ENCODE measurements at places on chromosomes 6 and 20.

- DNase-seq: peak; percentile 63
These were observed 3.9 kb upstream of the KCNS1 start for GRCh38 chr20:45104786-45105185.

DNA sequence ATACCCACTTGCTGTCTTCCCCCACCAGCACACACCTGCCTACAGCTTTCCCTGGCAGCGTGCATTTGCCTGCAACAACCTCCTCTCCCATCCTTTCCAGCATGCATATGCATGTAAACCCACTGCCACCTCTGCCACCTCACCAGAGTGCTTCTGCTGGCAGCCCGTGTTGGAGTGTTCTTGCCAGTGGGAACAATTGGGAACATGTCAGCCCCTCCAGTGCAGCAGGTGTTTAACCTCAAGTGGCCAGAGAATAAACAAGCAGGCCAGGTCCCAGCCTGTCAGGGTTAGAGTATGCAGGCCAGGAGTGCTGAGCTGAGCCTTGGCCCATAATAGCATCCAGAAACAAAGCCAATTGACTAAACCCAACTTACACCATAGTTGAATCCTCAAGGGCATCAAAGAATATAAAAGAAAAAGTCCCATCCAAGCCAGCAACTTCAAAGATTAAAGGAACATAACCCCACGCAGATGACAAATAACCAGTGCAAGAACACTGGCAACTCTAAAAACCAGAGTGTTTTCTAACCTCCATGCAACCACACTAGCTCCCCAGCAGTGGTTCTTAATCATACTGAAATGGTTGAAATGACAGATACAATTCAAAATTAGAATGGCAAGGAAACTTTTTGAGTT lies 1212.1 kb upstream of the CITED2 start:
- DNase-seq: no peak

GRCh38 chr6:142716097-142716496 lies 228.9 kb downstream of the HIVEP2 start:
- DNase-seq: no peak

DNA sequence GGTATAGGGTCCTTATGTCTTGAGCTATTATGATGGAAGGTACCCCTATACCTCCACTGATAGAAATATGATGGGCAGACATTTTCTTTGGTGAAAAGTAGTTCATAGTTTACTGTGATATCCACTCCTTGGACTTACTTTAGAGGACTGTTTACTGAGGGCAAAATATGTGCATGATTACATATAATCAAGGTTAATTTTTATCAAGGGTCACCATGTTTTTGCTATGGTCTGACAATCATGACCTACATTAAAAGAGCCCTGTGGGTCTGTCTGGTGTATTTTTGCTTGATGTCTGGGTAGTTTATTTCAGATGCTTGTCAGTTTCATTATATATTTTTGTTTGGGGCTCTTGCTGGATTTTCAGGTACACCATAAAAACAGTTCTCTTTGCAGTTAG lies 40.1 kb downstream of the CDKAL1 start:
- DNase-seq: no peak

GRCh38 chr6:5138995-5139827 lies 54.1 kb downstream of the PPP1R3G start:
- DNase-seq: no peak

DNA sequence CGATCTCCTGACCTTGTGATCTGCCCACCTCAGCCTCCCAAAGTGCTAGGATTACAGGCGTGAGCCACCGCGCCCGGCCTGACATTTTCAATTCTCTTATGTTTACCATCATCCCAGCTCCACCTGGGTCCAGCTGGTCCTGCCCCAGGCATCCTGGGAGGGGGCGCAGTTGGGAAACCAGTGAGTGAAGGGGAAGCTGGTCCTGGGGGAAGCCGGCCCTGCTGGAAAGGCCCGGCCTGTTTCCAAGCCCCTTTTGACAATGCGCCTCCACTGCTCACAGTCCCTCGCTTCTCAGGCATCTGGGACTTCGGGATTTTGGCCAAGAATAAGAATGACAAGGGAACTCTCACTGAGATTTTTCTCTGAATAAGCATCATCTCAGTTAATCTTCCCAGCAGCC lies 14.2 kb downstream of the SLC13A3 start:
- DNase-seq: no peak
